ENCODE measurements at places on chromosomes 1 and 21. TPM values are rescaled to one million over a fixed set of nuclear protein-coding genes. Genes with fewer than 3 reads are reported as not detected.

Gene GRHL3
- not detected for polyA plus RNA-seq

Gene OR10Z1
- polyA plus RNA-seq: not detected

Gene IGSF5
- not detected for polyA plus RNA-seq

Gene HIVEP3
- polyA plus RNA-seq: 3.9 TPM

Gene BMP8B
- 0.07 TPM for polyA plus RNA-seq

Gene KRTAP19-1
- not detected for polyA plus RNA-seq

Gene CREG1
- polyA plus RNA-seq: 29.7 TPM

Gene TTC39A
- polyA plus RNA-seq: 0.09 TPM

Gene SLC44A5
- not detected for polyA plus RNA-seq

Gene CCDC185
- polyA plus RNA-seq: not detected

Gene NPPB
- polyA plus RNA-seq: not detected

Gene FOXD2
- polyA plus RNA-seq: 0.22 TPM

Gene SPRR2F
- polyA plus RNA-seq: not detected

Gene DIRAS3
- 0.15 TPM for polyA plus RNA-seq

Gene UTP11
- polyA plus RNA-seq: 27.8 TPM

Gene TP73
- not detected for polyA plus RNA-seq

Gene TNNT2
- polyA plus RNA-seq: not detected
